HCEC 1CT (cell line): ENCODE measurements at places on chromosomes 1 and 21.

DNA sequence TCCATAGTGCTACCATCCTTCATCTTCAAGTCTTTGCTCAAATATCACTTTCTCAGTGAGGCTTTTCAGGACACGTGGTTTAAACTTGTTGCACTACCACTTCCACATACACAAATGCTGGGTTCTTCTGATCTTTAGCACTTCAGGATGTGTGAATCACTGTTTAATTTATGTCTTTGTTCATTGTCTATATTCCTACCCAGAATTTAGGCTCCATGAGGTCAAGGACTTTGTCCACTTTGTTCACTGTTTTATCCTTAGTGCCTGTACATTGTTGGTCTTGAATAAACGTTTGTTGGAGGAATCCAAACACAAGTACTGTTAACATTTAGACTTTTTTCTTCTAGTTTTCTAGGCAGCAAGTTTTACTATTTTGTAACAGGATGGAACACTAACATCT is 42.6 kb upstream of the RALGPS2 start:
- DNase-seq = peak; percentile 44

GRCh38 chr1:109931911-109932636 is 21.4 kb downstream of the CSF1 start:
- no peak for DNase-seq

- DNase-seq = peak; percentile 97
Observed at GRCh38 chr1:1360506-1361169, 2.3 kb upstream of the MXRA8 start.

DNA sequence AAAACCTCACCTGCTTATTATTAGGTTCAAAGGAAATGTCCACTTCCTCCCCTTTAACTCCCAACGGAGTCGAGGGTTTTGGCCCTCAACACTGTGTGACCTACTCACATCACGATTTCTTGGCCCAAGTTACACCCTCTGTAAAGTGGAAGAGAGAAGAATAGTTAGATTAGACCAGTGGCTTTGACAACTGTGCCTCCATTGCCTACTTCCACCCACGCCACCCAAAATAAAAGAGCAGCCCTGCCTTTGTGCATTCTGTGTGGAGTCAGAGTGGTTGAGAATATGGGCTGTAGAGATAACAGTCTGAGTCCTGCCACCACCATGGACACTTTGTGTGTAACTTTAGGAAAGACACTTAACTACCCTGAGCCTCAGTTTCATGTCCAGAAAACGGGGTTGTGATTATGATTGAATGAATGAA is 4.1 kb upstream of the HDGF start:
- DNase-seq = no peak

GRCh38 chr1:107817935-107818334 is 147.0 kb downstream of the VAV3 start:
- DNase-seq = no peak

DNA sequence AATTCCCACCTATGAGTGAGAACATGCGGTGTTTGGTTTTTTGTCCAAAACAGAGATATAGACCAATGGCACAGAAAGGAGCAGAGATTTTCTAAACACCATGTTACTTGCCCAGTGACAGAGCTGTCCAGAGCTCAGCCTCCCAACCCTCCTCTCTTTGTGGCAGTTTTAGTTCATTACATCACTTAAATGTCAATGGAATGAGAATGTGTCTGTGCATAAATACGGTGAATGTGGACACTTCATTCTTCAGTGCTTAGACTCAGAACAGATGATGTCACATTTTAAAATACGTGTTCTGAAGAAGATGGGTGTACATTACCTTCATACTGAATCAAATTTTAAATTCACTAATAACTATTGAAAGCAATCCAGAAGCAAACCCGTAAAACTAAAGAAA is 374.9 kb downstream of the DSCAM start:
- no peak for DNase-seq

GRCh38 chr1:228271701-228272251 is 63.9 kb downstream of the OBSCN start:
- DNase-seq = no peak

- no peak for DNase-seq
Observed at GRCh38 chr1:53195246-53196016, 1.2 kb upstream of the CPT2 start.

DNA sequence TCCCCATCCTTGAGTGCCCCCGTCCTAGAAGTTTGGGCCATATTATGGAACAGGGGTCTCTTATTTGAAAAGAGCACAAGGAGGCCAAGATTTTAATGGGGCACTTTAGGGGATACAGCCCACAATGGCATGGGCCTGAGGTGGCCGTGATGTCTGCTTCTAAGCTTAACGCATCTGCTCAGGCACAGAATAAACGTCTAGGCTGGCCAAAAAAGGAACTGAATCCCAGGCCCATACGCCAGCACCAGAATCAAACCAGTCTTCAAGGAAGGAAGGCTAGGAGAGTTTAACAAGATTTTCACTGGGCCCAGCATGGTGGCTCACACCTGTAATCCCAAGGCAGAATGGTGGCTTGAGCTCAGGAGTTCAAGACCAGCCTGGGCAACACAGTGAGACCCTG is 9.2 kb upstream of the SARS1 start:
- no peak for DNase-seq

DNA sequence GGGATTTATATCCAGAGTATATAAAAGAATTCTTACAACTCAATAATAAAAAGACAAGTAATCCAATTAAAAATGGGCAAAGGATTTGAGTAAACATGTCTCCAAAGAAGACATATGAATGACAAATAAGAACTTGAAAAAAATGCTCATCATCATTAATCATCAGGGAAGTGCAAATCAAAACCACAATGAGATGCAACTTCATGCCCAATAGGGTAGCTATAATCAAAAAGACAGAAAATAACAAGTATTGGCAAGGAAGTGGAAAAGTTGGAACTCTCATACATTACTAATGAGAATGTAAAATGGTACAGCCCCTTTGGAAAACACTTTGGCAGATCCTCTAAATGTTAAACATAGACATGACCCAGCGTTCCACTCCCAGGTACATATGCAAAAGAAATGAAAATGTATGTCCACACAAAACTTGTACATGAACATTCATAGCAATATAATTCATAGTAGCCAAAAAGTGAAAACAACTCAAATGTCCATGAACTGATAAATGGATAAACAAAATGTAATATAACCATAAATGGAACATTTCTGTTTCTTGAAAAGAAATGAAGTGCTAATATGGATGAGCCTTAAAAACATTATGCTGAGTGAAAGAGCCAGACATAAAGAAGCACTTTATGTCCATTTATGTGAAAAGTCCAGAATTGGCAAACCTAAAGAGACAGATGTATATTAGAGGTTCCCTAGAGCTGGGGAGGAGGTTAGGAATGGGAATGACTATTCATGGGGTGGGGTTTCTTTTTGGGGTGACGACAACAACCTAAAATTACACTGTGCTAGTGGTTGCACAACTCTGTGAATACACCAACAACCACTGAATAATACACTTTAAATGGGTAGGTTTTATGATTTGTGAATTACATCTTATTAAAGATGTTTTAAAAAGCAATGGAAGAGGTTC is 259.7 kb downstream of the RHOU start:
- DNase-seq = no peak

DNA sequence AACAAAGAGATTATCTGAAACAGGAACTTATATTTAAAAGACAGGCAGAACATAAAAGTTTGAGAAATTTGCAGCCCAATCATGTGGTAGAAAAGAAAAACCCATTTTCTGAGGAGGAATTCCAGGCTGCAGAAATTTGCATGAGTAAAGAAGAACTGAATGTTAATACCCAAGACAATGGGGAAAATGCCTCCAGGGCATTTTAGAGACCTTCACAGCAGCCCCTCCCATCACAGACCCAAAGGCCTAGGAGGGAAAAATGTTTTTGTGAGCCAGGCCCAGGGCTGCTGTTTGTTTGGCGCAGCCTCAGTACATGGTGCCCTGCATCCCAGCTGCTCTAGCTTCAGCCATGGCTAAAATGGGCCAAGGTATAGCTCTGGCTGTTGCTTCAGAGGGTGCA is 554.3 kb upstream of the CHRM3 start:
- DNase-seq = no peak

DNA sequence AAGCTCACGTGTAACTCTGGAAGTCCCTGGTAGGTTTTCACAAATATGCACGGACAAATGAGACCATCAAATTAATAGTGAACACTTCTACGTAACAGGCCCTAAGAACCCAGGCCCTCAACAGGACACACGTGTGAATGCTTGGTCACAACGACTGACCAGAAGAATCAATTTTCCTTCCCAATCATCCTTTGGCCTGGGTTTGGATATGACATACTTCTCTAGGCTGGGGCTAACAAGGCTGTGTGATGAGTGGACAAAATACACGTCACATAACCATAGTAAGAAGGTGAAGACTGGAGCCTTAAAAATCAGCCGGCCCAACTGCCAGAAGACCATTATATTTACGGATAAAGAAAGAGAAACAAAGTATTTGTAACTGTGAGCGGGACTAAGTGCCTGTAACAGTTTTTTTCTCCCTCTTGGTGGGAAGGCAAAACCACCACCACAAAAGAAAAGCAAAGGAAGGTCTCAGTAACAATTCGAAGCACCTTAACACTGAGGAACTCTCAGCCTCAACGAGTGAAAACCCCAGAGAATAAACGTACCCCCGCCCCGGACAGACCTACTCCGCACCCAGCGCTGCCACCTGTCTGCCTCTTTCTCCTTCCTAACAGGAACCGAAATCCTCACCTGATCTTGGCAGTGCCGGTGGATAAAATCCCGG is 450 bp downstream of the SDE2 start:
- DNase-seq = no peak

- no peak for DNase-seq
Observed at GRCh38 chr1:41735631-41736260, 183.0 kb downstream of the HIVEP3 start.

DNA sequence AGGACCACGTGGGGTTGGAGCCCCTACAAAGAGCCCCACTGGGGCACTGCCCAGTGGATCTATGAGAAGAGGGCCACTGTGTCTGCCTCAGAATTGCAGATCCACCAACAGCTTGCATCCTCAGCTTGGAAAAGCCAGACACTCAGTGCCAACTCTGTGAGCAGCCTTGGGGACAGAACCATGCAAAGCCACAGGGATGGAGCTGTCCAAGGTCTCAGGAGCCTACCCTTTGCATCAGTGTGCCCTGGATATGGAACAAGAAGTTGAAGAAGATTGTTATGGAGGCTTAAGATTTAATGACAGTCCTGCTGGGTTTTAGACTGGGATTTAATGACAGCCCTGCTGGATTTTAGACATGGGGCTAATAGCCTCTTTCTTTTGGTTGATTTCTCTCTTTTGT is 1670.9 kb downstream of the PLA2G4A start:
- DNase-seq = no peak

GRCh38 chr1:245575710-245576109 is 420.9 kb downstream of the KIF26B start:
- no peak for DNase-seq
